ENCODE measurements at places on chromosomes 16 and 17.
A peak's percentile ranks its signal among the peaks of the same experiment; 100 is the strongest.

DNA sequence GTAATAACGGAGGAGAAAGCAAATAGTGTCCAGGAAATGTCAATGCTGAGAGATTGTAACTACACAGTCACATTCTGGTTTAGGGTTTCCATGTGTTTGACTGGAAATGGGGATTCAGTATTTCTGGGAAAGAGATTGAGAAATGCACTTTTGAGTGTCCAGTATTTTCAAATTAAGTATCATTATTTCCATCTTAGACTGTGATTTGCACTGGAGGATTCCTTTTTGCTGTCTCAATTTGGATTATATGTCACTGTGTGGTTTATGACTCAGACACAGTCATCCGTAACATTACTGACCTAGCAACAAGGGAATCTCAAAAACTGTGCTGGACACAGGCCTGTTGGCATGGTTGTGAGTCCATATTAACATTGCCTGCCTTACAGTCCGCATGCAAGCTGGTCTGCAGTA lies 681.4 kb downstream of the CDH11 start:
- no peak for DNase-seq

DNA sequence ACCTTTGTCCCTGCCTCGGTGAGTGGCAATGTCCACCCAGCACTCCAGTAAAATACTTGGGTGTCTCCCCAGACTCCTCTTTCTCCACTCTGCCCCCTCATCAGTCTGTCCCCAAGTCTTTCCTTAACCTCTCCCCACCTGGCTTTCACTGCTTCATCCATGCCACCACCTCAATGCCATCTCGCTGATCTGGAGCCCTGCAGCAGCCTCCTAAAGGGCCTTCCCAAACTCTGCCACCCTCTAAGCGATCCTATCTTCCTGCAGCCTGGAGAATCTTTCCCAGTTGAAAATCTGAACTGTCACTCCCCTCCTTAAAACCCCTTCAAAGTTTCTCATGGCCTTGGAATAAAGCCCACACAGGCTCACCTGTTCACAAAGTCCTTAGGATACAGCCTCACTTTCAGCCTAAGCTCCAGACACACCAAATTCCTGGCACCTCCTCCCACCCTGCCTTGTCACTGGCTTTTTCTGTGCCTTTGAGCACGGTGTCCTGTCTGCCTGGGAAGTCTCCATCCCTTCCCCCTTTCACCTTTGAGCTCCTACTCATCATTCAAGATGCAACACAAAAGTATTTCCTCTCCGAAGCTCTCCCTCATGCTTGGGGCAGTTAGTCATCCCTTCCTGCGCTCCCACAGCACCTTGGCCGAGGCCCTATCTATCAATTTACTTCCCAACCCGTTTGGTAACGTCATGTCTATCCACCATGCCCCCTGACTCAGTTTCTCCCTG lies 2.8 kb downstream of the WNK4 start:
- DNase-seq = no peak

DNA sequence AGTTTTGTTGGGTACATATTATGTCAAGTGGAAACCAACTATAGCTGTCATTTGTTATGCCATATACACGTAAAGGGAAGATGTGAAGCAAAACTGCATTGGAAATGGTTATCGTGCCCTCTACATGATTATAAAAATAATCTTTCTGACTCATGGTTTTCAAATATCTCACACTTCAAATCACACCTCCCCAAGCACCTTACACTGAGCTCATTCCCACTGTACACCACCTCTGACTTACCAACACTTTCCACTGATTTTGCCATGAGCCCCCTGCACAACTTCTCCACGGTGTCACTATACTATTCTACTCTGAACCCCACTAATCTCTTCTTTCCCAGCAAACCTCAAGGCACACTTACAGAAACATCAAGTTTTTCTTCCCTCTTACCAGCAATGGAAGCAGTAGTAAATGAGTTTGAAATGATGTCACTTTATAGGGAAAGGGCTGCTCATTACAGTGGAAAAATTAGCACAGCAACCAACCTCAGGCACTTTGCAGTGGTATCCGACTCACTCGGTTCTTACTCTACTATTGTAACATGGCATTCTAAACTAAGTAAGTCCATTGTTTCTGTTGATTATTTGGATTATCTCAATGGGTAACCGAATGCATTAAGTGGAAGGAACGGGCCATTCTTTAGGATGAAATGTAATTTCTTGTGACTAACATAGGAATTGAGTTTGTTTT lies 18.7 kb downstream of the ZNF821 start:
- no peak for DNase-seq

DNA sequence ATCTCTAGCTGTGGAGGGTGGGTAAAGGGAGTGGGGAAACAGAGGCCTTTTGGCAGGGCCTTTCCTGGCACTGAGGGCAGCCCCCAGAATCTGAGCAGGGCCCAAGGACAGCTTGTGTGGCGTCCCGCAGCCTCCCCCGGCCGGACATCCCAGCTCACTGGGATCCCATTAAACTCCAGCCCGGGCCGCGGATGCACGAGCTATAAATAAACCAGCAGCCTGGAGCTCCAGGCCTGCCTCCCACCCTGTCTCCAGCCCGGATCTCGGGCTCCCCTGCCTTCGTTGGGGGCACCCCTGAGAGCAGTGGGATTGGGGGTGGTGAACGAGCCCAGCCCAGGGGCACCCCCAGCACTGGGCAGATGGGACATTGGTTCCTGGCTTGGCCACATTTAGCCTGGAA lies 13.8 kb upstream of the AATK start:
- no peak for DNase-seq

- DNase-seq = peak; percentile 86
These were observed 8.0 kb downstream of the SPPL2C start for GRCh38 chr17:45852535-45853297.

DNA sequence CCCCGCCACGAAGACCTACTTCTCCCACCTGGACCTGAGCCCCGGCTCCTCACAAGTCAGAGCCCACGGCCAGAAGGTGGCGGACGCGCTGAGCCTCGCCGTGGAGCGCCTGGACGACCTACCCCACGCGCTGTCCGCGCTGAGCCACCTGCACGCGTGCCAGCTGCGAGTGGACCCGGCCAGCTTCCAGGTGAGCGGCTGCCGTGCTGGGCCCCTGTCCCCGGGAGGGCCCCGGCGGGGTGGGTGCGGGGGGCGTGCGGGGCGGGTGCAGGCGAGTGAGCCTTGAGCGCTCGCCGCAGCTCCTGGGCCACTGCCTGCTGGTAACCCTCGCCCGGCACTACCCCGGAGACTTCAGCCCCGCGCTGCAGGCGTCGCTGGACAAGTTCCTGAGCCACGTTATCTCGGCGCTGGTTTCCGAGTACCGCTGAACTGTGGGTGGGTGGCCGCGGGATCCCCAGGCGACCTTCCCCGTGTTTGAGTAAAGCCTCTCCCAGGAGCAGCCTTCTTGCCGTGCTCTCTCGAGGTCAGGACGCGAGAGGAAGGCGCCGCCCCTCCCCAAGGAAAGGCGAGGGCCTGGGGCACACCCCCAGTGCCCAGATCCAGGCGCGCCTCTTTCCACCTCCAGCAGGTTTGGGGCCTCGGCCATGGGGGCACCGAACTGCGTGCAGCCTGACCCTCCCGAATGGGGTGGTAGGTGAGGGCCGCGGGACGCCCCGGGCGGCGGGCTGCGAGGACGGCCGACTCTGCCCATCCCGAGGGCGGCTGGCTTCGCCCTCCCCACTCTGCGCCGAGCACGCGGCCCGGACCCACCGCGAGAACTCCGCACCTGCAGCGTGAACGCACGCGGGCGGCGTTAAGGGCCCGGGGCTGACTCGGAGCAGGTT lies 664 bp downstream of the HBQ1 start:
- peak; percentile 68 for DNase-seq

DNA sequence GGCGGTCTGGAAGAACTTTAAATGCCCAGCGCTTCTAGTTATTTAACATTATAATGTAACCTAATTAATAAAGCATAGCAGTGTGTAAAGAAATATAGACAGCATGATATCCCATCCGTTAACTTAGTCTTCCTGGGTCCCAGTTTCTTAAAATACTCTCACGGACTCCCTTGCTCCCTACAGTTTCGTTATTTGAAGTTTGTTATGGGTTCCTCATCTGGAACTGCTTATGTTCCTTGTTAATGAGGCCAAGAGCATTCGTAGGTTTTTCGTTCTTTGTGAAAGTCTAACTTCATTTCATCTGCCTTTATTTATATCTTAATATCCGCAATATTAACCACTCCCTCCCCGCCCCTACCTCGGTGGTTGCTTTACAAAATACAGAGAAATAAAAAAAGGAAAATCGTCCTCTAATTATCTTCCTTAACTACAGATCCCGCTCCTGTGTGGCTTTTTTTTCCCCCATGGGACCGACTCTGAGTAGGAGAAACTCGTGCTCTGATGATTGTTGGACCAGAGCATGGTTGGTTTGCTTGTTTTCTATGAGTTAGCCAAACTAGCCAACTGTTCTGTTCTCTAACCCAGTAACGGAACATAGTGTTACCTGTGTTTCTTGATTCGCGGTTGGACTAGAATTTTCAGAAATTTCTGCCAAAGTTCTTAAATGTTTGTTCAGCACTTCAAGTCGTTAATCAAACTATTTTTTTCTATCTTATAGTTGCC lies 863 bp downstream of the ADPRM start:
- no peak for DNase-seq

- DNase-seq = no peak
These were observed 167.2 kb downstream of the PARN start for GRCh38 chr16:14462811-14463210.

DNA sequence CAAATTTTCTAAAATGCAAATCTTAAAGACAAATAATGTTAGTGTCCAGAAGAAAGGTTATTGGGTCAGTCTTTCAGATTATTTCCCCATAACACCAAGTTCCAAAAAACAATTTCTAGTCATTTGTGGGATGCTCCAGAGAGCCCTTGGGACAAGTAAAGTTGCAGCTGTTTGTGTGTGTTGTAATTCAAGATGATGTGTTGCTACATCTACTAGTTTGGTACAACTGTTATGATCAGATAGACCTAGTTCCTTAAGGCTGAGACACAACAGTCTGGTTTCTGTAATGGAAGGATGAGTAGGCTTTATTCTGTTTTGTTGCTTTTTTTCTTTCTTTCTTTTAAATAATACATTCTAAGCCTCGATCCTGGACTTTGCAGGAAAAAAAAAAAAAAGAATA lies 41.9 kb downstream of the PIGL start:
- no peak for DNase-seq
